ENCODE measurements at places on chromosomes 11 and 22.

- no peak for DNase-seq
These were observed 9.6 kb downstream of the RCN1 start for GRCh38 chr11:32100495-32100894.

- no peak for DNase-seq
These were observed 93.2 kb upstream of the FAT3 start for GRCh38 chr11:92131289-92131865.

GRCh38 chr11:67469508-67469811 is 409 bp upstream of the TMEM134 start:
- DNase-seq, result no peak

DNA sequence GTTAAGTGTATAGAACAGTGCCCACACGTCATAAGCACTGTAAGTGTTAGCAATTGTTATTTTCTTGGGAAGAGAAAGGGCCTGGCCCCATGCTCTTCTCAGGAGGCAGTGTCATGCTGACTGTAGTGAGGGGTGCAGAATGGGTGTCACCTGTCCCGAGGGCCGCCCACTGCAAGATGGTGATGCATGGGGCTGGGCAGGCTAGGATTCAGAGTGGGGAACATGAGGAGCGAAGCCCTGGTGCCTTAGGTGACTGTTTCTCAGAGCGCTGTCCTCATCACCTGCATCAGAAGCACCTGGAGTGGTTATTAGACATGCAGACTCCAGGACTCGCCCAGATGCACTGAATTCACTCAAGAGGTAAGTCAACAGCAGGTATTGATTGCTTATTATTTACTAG is 101.0 kb upstream of the PARVA start:
- no peak for DNase-seq

GRCh38 chr22:31585161-31585859 is 76.7 kb downstream of the PISD start:
- no peak for DNase-seq

- DNase-seq, result no peak
These were observed 30.0 kb downstream of the PRDM10 start for GRCh38 chr11:129972611-129973010.

- DNase-seq, result peak; percentile 68
These were observed at the start of gene FAM83F for GRCh38 chr22:39994566-39995392. TSS of gene FAM83F (plus strand) at chr22:39994954. CDS start at chr22:39995043, 89 bp downstream.

GRCh38 chr11:119757378-119757777 is 28.4 kb upstream of the NECTIN1 start:
- no peak for DNase-seq

- no peak for DNase-seq
These were observed 167.1 kb downstream of the C11orf91 start for GRCh38 chr11:33533386-33534052.

GRCh38 chr11:2363577-2364370 is 13.3 kb upstream of the CD81 start:
- no peak for DNase-seq

GRCh38 chr11:93653080-93653479 is 8.4 kb upstream of the CEP295 start:
- DNase-seq, result no peak

GRCh38 chr11:44621140-44621681 is 55.7 kb downstream of the CD82 start:
- peak; percentile 36 for DNase-seq

GRCh38 chr11:6414874-6415328 is 4.0 kb downstream of the APBB1 start:
- DNase-seq, result no peak

- no peak for DNase-seq
These were observed 6.2 kb downstream of the ROBO4 start for GRCh38 chr11:124891373-124891861.

- no peak for DNase-seq
These were observed 80.9 kb upstream of the OR9Q1 start for GRCh38 chr11:57942808-57943207.

GRCh38 chr22:30252411-30253204 is 6.0 kb upstream of the LIF start:
- DNase-seq, result peak; percentile 92

- no peak for DNase-seq
These were observed 48.4 kb upstream of the POLD3 start for GRCh38 chr11:74543991-74544390.

GRCh38 chr22:27135031-27135981 is 477.9 kb downstream of the MIAT start:
- DNase-seq, result peak; percentile 46

GRCh38 chr11:45333001-45333971 is 47.1 kb upstream of the SYT13 start:
- peak; percentile 14 for DNase-seq

GRCh38 chr11:116360221-116360941 is 412.4 kb downstream of the BUD13 start:
- DNase-seq, result no peak

DNA sequence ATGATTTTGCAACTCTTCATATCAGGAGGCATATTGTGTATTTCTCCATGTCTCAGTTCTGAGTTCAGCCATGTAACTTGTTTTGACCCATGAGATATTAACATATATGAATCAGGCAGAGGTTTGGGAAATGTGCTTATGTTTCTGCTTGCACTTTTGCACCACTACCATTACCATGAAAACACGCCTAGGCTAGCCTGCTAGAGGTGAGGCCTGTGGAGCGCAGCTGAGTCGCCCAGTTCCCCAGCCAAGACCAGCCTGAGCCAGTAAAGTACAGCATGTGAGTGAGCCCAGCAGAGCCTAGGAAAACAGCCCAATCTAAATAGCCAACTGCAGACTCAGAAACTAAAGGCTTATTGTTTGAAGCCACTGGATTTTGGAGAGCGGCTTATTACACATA is 18.4 kb upstream of the MYOD1 start:
- no peak for DNase-seq

DNA sequence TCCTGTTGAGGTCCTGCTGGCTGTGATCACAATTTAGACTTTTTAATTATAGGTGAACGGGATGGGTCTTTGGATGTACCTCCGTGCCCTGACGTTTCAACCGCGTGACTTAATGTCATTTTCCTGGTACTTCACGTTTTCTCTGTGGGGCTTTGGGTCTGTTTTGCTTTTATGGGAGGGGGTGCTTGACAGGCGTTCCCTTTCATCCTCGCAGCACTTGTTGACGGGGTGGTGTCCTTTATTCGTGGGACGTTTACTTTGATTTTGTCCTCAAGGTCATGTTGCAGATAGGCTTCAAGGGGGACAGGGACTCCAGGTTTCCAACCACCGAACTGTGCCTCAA is 994 bp downstream of the PPP6R3 start:
- DNase-seq, result no peak

- DNase-seq, result no peak
These were observed 709 bp upstream of the ST3GAL4 start for GRCh38 chr11:126354631-126355323.

- peak; percentile 59 for DNase-seq
These were observed 4.1 kb upstream of the ELFN2 start for GRCh38 chr22:37431366-37431765.

- no peak for DNase-seq
These were observed 88.8 kb upstream of the THY1 start for GRCh38 chr11:119511614-119512306.

GRCh38 chr22:22848364-22848866 is 39.2 kb upstream of the IGLL5 start:
- peak; percentile 46 for DNase-seq

DNA sequence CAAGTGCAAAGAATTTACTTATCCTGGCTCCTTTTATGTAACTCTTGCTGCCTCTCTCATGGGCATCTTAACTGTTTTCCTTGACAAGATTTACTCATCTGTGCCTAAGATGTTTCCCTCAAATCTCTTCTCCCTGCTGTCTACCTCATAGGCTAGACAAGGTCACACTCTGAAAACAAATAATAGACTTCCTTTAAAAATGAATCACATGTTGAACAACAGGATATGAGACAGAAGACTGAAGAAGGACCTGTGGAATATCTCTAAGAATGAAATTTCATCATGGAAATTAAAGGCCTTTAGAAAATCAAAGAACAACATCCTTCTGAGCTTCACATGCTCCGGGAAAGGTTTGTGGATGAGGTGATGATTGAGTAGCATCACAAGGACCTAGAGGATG is 6.0 kb upstream of the SCGB2A2 start:
- DNase-seq, result no peak

DNA sequence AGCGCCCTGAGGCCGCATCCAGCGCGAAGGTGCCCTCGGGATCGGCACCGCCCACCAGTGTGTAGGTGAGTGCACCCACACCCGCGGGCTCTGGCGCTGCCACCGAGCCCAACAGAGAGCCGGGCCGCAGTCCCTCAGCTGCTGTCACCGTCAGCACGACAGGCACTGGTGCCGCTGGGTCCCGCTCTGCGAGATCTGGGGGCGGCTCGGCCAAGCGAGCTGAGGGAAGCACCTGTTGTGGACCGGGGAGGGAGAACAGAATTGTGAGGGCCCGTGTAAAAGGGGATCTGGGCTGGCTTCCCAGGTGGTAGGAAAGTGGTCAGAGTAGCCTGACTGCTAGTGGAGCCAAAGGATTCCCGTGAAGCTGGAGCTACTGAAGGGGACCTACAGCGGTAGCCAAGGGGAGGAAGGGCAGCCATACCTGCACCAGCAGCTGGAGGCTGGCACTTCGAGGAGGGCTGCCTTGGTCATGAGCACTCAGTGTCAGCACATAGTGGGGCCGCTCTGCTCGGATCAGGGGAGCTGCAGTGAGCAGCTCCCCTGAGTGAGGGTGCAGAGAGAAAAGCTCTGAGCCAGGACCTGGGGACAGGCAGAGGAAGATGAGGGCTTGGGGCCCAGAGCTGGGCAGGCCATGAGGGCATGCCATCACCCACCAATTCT is 11.5 kb upstream of the TPP1 start:
- DNase-seq, result no peak

- no peak for DNase-seq
These were observed 41.7 kb downstream of the THAP12 start for GRCh38 chr11:76339221-76339620.

DNA sequence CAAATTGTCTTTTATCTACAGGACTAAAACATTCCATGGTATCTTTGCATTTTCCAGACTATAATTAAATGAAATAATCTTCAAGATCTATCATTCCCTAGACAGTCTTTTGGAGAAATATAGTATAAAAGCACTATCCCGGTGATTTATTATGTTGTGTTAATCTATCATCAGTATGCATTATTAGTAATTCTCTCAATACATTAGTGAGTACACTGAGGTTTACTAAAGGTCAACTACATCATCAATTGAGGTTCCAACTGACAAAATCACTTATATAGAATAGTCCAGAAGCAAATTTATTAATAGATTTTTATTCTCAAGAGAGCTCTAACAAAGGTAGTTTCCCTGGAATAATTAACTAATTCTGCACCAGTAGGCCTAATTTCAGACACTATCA is 169.6 kb downstream of the KCNA4 start:
- DNase-seq, result no peak

DNA sequence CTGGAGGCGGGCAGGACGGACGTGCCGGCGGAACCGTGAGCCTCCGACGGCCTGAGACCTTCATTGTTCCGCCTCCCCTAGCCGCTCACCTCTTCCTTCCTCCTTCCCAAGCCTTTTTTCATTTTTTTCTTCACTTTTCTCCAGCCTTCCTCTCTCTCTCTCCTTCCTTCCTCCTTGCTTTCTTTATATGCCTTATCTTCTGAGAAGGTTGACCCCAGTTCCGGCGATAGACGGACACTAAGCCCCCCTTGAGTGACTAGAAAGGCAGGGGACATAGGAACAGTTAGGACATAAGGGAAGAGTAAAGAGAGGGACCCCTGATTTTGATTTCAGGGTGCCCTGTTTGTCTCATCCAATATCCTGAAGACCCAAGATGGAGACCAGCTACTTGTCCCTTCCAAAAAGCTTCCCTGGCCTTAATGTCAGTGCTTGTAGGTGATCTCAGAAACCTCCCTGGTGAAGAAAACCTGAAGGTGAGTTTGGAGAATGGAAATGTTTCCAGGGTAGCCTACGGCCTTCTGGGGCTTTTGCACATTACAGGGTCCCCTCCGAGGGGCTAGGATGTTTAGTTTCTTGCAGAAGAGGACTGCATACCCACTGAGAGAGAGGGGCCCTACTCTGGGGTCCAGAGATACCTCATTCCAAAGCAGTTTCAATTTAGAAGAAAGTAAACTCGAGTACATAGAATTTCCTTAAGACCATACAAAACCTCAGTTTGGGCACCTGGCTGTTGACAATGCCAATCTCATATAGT is 3.5 kb downstream of the ADM start:
- no peak for DNase-seq

- no peak for DNase-seq
These were observed 16.7 kb downstream of the TXN2 start for GRCh38 chr22:36464715-36465231.

GRCh38 chr11:46265764-46266163 is 11.7 kb upstream of the CREB3L1 start:
- DNase-seq, result no peak

DNA sequence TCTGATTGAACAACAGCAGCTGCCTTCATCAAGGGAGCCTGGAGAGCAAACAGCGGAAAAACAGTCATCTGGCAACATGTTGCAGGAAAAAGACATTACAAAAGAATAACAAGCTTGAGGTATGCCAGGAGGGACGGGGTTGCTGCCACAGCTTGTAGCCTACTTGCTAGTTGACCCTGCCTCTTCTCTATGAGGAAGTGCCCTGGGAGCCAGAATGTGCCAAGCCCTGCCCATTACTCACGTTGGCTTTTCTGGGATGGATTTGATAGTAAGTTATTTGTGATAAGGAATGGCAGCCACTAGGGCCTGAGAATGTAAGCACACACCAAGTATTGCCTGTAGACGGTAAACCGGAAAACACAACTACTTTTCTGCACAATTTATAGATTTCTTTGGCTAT is 113.5 kb upstream of the KIRREL3 start:
- no peak for DNase-seq

GRCh38 chr11:33016654-33017053 is 976 bp downstream of the DEPDC7 start:
- peak; percentile 32 for DNase-seq

GRCh38 chr11:3026803-3027202 is 30.4 kb downstream of the CARS1 start:
- DNase-seq, result no peak

- DNase-seq, result no peak
These were observed 3.8 kb upstream of the FADS3 start for GRCh38 chr11:61895046-61895717.

GRCh38 chr11:115503886-115504275 is 334 bp downstream of the CADM1 start:
- no peak for DNase-seq

DNA sequence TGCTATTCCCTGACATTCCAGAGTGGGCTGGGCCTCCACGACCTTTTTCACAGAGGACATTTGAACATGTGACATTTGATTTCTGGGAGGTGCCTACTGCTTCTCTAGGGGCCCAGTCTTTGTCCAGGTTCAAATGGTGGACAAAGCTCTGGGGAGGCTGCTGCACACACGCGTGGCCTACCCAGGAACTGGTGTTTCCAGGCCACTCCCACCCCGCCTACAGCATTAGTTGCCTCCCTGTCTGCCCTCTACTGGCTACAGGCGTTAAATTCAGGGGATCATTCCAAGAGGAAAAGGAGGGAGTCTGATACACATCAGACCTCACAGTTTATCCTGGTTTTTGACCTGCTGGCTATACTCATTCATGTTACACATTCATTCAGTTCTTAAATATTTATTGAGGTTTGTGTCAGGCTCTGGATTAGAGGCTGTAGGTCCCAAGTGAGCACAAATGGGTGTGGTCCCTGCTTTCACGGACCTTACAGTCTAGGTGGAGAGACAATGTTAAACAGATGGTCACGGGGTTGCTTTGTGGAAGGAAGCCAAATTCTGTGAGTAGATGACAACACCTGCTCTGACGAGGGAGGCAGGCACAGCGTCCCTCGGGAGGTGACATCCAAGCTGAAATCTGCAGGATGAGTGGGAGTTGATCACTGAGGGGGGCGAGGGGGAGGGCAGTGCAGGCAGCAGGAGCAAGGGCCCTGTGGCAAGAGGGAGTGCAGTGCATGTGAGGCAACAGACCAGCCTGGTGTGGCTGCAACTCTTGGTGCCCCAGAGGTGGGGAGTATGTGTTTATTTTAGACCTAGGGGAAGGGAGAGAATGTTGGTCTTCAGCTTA is 11.8 kb downstream of the TUB start:
- peak; percentile 55 for DNase-seq
